ENCODE measurements at places on chromosomes 3 and 15.
A peak's percentile ranks its signal among the peaks of the same experiment; 100 is the strongest.

DNA sequence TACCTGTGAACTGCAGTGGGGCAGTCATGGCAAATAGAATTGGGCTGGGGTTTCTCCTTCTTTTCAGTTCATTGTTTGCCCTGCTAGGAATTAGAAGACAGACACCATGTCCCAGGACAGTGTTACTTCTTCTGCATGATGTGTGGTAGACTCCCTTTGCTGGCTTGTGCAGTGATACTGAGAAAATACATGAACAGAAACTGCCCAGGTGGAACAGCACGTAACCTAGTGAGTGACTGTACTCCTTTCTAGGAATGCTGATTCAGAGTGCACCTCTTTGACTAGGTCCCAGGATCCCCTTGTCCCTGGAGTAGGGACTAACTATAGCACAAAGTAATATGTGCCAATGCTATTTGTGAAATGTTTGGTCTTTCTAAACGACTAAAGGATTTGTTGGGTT, 10.7 kb upstream of the SLC22A13 start:
- DNase-seq = no peak

DNA sequence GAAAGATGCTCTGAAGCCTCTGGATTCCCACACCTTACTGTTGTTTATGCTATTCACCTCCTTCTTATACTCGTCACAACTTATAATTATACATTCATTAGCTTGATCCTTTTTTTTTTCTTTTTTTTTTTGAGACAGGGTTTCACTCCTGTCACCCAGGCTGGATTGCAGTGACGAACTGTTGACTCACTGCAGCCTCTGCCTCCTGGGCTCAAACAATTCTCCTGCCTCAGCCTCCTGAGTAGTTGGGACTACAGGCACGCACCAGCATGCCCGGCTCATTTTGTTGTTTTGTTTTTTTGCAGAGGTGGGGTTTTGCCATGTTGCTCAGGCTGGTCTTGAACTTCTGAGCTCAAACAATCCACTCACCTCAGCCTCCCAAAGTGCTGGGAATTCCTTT, 143.6 kb downstream of the PLCL2 start:
- DNase-seq = no peak

- peak; percentile 8 for DNase-seq
Observed at GRCh38 chr3:152069871-152070270, 196.4 kb downstream of the SUCNR1 start.

DNA sequence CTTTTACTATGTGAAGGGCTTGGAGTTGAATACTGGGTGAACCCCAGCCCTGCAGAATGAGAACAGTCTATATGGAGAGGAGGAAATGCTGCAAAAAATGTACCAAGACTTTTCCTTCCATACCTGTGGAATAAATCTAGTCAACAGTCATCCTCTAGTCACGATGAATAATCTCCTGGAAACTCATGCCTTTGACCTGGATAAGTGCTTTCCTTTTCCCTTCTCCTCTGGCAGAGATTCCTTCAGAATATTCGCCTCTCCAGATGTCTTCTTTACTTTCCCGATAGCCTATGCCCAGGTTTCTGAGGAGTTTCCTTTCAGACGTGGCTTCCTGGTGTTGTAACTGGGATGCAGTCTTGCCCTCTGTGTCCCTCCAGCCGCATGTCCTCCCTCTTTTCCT, 28.1 kb downstream of the CCNL1 start:
- no peak for DNase-seq

DNA sequence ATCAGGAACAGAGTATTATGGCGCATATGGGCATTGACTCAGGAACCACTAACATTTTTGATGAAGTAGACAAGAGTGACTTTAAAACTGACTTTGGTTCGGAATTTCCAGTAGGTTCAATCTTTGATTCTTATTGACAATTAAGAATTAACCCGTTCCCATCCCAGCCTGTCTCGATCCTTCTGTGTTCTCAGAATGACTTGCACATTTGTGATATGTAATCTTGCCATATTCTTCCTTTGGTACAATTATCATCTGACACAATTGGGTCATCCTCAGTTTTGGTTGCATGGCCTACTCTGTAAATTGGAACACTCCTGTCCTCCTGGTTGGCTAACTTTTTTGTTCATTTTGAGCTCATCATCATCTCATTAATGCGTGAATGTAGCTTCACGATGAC, 10.5 kb downstream of the GPR171 start:
- DNase-seq = no peak

DNA sequence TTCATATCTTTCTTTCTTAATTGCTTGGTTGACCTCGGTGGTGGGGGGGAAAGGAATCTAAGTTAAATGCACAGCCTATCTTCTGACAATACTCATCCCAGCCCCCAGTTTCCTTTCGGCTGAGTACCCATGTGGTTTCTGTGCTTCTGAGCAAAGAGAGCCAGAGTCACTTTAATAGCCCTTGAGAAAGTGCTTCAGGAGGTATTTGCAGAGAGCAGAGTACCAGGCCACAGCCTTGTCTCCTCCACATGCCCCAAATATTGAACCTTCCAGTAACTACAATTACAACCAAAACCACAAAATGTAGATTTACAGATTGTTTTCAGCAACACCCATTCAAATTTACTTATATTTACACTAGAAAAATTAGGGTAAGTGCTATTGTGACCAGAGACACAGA, 647.4 kb downstream of the NR2F2 start:
- no peak for DNase-seq

DNA sequence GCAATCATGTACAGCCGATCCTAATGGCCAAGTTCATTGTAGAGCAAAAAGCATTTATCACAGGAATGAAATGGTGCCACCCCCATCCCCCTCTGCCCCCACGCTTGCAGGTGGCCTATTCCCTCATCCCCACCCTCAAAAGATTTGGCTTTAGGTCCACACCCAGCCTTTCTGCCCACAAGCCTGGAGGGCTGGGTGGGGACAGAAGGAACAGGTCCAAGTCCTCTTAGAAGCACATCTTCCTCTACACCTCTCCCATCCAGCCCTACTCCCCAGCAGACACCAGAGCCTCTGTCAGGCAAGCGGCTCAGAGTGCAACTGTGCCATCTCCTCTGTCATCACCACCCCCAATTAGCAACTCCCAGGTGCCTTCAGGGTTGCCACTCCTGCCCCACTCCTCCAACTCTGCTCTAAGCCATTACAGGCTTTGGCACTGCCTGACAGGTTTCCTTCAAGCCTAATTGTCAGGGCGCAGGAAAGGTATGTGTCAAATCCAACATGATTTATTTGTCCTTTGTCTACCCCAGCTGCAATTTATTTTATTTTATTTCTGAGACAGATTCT, 49.4 kb downstream of the DAPK2 start:
- no peak for DNase-seq

GRCh38 chr3:47482366-47482765, 6.6 kb upstream of the SCAP start:
- peak; percentile 27 for DNase-seq

GRCh38 chr15:68353421-68354135, 76.0 kb downstream of the FEM1B start:
- no peak for DNase-seq

GRCh38 chr3:119937229-119937628, 155.3 kb downstream of the NR1I2 start:
- peak; percentile 52 for DNase-seq

GRCh38 chr15:69305204-69305931, 6.7 kb downstream of the PAQR5 start:
- peak; percentile 97 for DNase-seq

GRCh38 chr3:44050101-44050500, 191.6 kb upstream of the TOPAZ1 start:
- no peak for DNase-seq

- DNase-seq = no peak
Observed at GRCh38 chr15:35028235-35028984, 40.3 kb upstream of the ZNF770 start.

DNA sequence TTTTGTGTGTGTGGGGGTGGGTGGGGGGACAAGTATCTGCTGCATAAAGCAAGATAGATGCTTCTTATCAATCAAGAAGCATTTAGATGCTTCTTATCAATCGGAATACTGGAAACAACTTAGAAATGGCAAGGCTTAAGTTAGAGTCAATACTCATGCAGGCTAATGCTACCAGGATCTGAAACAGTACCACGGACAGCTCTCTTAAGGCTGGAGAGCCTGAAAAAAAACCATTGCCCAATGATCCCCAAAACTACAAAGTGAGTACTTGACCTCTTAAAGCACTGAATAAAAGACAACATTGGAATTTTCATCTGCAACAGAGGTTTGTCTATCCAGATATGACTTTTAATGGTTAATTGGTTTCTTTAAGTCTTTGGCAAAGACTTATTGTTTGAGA, 262.3 kb downstream of the GAP43 start:
- peak; percentile 17 for DNase-seq

Measured in amniotic epithelial cell (primary cell).